ENCODE measurements at places on chromosomes 1 and 21. TPM values are rescaled to one million over a fixed set of nuclear protein-coding genes. Genes with fewer than 3 reads are reported as not detected.

DNA sequence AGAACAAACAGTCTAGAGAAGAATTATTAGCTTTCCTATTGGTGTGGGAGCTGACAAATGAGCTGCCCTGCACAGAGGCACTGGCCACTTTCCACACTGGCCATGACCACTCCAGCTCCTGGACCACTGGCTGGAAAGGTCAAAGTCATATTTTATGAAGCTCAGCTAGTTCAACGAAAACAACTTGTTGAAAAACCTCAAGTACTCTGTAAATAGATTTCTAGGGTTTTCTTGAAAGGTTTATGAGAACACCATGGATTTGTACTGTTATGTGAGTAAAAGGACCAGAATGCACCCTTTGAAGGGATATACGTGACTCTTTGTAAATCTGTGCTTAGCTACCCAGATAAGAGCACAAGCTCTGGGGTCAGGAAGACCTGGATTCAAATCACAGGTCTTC lies 54.5 kb upstream of the FGGY start:
- DNase-seq, result peak; percentile 34

- DNase-seq, result no peak
Observed at GRCh38 chr1:17094664-17095063, 24.6 kb downstream of the PADI2 start.

CELA3A gene
- not detected for total RNA-seq

TMEM51 gene
- 48.4 TPM for total RNA-seq

DNA sequence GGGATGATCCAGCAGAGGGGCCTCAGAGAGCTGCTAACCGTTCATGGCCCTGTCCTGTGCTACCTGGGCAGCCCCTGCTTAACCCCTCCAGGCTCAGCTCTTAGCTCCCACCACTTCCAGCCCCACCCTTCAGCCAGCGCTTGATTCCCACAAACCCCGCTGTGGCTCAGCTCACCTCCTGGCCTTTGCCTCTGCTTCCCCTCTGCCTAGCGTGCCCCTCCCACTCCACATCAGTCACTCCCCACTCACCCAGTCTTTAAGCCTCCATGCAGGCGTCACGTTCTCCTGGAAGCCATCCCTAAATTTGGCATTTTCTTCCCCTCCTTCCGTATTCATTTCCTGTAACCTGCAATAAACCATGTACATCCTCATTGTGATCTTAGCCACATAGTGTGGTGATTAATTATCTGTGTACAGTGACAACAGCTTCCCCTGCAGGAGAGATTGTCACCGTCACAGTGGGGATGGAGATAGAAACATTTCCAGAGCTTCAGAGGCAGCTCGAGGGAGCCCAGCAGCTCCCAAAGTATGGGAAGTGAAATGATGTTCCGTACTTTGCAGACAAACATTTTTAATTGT lies 65.5 kb downstream of the EPHB2 start:
- DNase-seq, result peak; percentile 26

- DNase-seq, result no peak
Observed at GRCh38 chr1:53783056-53783455, 44.1 kb upstream of the GLIS1 start.

DNA sequence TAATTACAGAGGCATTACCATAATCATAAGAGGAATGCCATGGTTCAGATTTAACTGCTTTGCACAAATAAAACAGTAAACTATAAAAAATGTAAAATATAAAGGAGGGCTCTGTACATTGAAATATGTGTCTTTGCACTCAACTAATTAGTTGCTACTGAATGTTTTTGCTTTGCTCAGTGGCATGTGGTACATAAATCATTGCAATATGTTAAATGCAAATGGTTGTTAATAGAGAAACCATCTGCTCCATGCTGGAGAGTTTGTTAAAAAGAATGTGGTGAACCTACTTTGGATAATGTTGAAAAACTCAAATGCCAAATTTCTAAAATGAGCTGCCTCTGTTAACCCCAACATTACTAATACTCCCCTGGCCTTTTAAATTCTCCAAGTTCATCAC lies 201.5 kb downstream of the NTNG1 start:
- peak; percentile 13 for DNase-seq

RIIAD1 gene
- total RNA-seq, result not detected

- no peak for DNase-seq
Observed at GRCh38 chr21:23695443-23695842, 1911.8 kb downstream of the MRPL39 start.

DNA sequence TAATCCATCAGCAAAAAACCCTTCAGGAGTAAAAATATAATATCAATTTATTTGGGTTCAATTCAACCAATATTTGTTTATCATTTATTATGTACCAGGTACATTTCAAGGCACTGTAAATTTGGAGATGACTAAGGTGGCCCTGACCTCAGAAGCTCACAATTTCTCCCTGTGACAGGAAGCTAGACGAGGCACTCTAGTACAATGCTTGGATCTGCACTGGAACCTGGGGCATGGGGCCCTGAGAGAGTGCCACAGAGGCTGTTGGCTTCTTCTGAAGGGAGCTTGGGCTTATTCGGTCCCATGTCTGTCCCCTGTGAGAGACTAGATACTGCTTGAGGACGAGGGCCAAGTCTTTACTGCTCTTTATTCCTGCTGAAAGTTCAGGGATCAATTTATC lies 31.5 kb downstream of the RHOU start:
- no peak for DNase-seq

DNA sequence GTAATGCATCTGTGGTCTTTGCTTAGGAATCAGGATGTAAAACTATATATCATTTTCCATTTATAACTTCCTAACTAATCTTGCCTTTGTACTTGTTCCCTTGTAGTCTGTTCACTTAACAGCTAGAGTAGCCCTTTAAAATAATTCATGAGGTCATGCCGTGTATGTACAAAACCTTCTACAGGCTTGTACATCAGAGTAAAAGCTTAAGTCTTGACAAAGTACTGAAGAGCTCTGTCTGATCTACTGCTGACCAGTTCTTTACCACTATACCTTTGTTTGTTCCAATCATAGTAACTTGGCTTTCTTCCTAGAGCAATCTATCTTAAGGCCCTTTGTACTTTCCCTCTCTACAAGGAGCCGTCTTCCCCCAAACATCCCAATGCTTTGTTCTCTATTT lies 90.7 kb upstream of the KIAA1614 start:
- DNase-seq, result no peak

DNA sequence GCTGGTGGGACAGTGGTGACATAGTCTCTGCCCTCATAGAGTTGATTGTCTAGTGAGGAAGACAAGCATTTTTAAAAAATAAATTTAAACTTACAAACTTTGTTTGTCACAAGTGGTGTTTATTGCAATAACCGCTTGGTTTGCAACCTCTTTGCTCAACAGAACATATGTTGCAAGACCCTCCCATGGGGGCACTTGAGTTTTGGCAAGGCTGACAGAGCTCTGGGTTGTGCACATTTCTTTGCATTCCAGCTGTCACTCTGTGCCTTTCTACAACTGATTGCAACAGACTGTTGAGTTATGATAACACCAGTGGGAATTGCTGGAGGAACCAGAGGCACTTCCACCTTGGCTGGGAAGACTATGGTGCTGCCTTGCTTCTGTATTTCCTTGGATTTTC lies 58.4 kb downstream of the LAMC2 start:
- no peak for DNase-seq

TLR5 gene
- total RNA-seq, result 31.3 TPM

DNA sequence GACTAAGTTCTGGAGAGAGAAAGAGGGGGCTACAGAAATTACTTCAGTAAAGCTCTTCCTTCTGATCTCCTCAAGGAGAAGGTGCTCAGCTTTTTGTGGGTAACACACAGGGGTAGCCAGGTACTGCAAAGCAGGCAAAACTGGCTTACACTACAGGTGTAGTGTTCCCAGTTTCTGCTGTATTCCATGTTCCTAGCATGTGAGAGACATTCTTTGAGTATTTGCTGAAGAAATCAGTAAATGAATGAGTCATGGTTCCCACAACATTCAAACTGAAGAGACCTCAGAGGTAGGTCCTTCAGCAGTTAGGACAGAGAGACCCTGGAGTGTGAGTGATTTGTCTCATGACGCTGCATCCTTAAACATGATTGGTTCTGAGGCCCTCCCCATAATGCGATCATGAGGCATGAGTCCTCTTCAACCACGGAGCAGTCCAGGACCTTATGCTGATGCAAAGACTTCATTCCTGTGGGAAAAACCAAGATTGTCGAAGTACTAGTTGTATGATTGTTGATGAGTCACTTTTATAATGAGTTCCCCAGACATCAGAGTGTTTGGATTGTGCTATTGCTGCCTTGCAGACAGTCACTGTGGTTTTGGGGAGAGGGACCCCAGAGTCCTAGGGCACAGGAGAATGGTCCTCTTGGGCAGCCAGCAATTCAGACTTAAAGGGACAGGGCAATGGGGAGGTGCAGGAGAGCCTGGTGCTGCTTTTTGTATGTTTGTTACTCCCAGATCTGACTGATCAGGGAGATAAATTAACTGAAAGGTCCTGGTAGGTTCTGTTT lies 2.7 kb upstream of the OR10J4 start:
- DNase-seq, result no peak

DNA sequence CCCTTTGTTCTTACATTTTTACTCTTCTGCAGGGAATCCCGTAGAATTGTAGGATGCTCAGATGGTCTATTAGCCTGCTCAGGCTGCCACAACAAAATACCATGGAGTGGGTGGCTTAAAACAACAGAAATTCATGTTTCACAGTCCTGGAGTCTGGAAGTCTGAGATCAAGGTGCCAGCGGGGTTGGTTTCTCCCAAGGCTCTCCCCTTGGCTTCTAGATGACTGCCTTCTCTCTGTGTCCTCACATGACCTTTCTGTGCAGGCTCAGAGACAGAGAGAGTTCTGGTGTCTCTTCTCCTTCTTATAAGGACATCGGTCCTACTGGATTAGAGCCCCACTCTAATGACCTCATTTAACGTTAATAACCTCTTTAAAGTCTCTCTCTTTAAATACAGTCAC lies 41.7 kb downstream of the HUNK start:
- DNase-seq, result no peak

- no peak for DNase-seq
Observed at GRCh38 chr1:93394514-93394913, 48.8 kb downstream of the DR1 start.

GRCh38 chr1:200281201-200281835 lies 128.5 kb downstream of the ZNF281 start:
- DNase-seq, result no peak

DNA sequence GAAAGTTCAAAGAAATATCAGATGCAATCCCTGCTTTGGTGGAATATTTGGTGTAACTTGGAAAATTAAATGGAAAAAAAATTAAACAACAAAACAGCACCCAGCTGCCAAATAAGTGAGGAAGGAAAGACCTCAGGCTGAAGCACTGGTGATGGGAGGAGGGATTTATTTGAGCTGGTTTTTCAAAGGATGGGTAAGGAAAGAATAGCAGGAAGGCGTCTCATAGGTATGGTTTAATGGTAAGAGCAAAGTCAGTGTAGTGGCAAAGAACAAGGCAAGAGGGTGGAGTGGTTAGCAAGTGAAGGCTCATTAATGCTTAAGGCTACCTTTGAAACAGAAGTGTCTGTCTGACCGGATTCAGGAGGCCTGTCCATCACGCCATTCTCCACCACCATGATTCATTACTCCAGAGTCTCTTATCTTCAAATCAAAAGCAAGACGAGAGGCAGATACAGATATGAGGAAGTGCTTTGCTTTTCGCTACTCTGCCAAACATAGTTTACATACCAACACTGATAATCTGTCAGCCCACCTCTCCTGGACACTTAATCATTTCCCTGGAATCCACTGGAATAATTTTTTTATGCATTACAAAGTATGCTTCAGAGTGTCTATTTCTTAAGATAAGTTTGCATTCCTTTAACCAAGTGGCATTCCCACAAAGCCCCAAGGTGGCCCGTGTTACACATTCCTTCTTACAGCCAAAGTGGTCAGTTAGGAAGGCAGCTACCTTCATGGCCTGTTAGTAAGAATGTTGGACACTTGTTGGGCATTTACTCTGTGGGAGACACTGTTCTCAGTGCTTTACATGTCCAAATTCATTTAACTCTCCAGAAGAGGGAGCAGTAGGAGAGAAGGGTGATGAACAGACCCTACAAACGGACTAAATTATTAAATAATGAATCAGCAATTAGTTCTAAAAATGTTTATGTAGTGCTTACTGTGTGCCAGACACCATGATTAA lies 146.6 kb downstream of the ROR1 start:
- no peak for DNase-seq

GRCh38 chr1:204417074-204417997 lies 5.7 kb upstream of the PPP1R15B start:
- peak; percentile 77 for DNase-seq
